Amniotic stem cell (primary cell): ENCODE measurements at places on chromosomes 13 and 19.
A peak's percentile ranks its signal among the peaks of the same experiment; 100 is the strongest.

DNA sequence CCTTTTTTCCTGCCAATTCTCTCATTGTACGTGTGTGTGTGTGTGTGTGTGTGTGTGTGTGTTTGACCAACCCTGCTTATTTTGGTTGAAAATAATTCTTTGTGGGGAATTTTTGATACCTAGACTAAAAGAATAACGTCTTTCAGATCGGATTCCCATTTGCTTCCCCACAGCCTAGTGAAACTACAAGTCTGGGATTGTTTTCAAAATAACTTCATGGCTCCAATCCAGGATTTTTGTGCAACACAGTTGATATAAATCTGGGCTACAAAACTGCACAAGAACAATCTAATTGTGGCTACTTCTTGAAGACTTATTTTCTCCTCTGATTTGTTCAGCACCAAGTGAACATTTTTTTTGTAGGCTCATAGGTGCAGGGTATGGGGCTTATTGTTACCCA lies 332.8 kb upstream of the MIR17HG start:
- no peak for DNase-seq

DNA sequence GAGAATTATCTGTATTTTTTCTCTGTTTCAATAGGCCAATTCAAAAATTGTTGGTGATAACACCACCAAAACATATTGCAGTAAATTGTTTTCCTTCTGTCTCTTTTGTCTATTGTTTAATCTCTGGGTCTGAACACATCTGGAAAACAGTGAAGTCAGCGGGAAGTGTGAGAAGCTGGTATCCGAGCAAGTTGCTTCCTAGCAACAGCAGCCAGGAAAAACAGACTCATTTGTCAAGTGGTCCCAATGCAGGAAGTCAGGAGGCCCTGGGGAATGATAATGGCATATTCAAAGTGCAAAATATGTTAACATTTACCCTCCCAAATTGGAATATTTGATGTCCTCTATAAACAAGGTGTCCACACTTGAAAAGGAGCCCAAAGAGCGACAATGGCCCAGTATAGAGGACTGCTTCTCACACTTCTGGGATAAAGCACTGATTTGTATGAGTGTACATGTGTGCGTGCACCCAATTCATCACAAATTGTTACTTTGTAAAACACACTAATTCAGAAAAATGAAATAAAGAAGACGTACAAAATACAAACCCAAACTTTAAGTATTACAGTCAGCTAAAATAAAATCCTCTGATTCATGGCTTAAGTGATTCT lies 515.0 kb downstream of the TBC1D4 start:
- DNase-seq, result no peak

DNA sequence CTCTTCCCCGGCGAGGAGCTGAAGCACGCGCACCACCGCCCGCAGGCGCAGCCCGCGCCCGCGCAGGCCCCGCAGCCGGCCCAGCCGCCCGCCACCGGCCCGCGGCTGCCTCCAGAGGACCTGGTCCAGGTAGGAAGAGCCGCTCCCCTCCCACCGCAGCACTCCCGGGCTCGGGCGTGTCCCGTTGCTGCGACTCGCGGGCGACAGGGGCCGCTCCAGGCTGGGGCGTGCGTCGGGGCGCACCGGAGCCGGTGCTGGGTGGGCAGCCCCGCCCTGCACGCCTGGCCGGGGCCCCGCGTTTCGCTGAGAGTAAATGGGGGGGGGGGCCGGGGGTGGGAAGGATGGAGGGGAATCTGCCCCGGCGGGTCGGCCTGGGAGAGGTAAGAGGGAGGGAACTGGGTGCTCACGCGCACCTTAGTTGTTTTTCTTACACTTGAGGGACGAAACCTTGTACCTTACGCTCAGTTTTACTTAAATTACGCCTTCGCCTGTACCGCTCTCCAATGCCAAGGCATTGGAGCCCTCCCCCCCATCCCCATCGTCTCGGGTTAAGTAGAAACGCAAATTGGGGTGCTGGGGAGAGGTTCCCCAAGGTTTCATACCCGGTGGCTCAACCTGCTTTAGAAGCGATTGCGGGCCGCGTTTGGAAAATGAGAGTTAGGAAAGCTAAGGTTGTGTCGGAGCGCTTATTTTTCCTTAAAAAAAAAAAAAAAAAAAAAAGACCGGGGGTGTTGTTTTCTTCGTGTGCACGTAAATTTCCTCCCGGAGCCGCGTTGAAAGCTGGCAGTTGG lies 850 bp downstream of the KLF5 start:
- DNase-seq, result peak; percentile 8

GRCh38 chr13:42946927-42947326 lies 45.1 kb downstream of the EPSTI1 start:
- no peak for DNase-seq

DNA sequence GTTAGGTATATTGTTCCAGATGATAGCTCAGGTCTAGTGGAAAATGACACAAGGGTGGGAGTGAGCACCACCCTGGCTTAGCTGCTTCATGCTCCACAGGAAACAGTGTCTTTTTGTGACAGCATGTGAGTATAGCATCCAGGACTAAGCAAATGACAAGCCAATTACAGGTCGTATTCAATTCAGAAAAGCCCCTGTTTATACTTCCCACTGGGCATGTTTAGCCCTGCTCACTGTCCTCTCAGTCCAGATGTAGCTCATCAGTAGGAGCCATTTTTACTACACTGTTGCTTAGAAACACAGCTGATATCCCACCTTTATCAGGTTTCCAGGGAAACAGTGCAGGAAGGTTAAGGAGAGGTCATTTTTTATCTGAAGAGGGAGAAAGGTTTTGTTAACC lies 8.0 kb downstream of the ABHD13 start:
- DNase-seq, result no peak

DNA sequence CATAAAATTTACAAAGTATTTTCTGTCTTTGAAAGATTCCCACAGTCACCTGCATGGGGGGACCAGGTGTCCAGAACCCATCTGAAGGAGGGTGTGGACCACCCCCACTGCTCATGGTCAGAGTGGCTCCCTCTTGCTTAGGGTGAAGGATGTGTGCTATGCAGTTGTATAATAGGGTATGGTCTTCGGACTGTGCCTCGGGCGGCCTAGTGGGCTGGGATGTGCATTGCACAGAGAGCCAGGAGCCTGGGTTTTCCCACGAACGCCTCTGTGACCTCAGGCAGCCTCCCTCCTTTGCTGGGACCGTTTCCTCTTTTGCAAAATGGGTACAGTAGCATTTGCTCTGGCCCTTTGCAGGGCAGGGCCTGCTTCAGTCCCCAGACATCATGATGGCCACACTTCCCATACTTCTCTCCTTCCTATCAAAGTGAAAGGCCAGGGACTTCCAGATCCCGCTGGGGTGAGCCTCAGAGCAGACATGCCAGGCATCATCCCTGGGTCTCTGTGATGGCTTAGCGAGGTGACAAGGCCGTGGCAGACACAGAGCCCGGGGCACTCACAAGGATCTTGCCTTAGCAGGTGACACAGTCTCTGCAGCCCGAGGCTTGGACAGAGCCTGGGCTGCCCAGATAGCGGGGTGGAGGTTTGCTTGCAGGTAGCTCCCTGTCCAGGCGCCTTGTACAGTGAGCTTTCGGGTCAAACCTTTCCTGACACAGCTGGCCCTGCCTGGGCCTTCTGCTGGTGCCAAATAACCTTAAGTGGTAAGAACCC lies 59.4 kb upstream of the ZNF536 start:
- no peak for DNase-seq
